ENCODE measurements at places on chromosomes 4 and X.

GRCh38 chrX:139766545-139766983, 58.6 kb upstream of the MCF2 start:
- no peak for DNase-seq

DNA sequence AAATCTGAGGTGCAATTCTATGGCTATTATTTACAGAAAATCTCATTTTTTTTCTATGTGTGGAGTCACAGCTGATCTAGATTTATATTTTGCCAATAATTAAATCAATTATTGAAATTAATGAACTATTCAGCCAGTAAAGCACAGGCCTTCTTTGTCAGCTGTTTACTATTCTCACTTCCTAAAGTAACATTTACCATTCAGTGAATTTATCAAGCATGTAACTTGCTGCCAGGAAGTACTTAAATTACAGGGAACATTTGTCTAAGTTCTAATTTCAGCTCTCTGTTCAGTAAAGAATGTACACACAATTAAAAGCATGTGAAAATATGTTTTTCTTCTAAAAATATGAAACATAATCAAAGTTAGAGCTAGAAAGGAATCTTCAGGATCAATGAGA, 79.3 kb downstream of the DTHD1 start:
- no peak for DNase-seq

GRCh38 chr4:102455750-102456149, 45.4 kb upstream of the NFKB1 start:
- no peak for DNase-seq

GRCh38 chr4:27024805-27025204, 164.2 kb downstream of the STIM2 start:
- DNase-seq = no peak

- no peak for DNase-seq
These were observed 1.7 kb downstream of the NELFA start for GRCh38 chr4:2006956-2007653.

- DNase-seq = no peak
These were observed 308.7 kb downstream of the PRDM5 start for GRCh38 chr4:120613778-120614177.

DNA sequence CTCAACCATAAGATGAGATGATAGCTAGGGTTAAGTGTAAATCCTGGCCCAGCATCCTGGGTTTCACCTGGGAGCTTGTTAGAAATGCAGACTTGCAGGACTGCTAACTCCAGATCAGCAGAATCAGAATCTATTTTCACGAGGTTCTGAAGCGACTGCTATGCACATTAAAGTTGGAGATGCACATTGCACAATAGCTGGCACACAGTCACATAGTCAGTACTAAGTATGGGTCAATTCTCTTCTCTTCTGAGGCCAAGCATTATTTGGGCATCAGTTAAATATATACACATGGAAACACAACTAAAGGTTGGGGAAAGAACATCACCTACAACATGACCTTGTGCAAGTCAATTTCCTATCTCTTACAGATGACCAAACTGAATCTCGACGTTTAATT, 155.1 kb upstream of the FGF13 start:
- DNase-seq = no peak

GRCh38 chr4:132063829-132064228, 1085.3 kb upstream of the PCDH10 start:
- DNase-seq = no peak

DNA sequence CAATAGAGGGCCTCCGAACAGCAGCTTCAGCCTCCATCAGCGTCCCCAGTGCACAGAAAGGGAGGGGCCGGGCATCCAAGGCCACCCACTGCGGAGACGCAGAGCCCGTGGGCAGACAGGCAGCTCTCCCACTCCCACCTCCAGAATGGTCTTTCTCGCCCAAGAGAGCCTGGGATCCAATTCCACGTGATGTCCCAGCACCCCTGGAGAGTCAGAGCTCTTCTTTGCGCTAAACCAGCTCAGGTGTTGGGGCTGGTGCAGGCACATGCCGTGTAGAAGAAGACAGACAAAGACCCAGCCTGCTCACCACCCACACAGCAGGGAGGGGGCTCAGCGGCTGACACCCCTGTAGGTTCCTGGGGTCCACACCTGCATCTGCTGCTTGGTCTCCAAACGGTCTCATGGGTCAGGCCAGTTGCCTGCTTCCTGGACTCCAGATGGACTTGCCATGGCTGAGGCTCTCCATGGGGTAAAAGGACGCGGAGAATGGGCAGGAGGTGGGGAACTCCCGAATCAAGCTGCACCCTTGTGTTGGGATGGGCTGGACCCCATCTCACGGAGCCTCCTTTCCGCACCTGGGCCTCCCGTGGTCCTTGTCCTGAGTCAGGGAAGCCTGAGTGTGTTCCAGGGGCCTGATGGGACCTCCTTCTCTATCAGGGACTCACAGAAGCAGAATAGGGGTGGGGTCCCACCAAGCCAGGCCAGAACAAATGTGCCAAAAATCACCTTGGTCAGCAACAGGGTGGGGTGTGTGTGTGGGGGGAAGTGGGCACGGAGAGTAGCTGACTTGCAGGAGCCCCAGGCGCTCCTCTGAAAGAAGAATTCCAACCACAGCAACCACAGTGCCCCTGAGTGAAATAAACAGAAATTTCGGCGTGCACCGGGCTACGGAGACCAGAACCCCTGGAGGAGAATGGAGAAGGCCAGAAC, 11.6 kb upstream of the ASMTL start:
- no peak for DNase-seq

- no peak for DNase-seq
These were observed 81.7 kb downstream of the SHISA3 start for GRCh38 chr4:42478946-42479345.

GRCh38 chr4:6257247-6258025, 12.2 kb upstream of the WFS1 start:
- DNase-seq = no peak

- DNase-seq = no peak
These were observed 115.5 kb downstream of the FNIP2 start for GRCh38 chr4:158884280-158884679.

GRCh38 chr4:82428526-82428968, 1.7 kb downstream of the HNRNPDL start:
- no peak for DNase-seq

- DNase-seq = no peak
These were observed 138.2 kb downstream of the EMCN start for GRCh38 chr4:100379583-100380105.

GRCh38 chr4:37549041-37549440, 137.1 kb downstream of the RELL1 start:
- no peak for DNase-seq

GRCh38 chrX:38805432-38806389, 4.5 kb downstream of the MID1IP1 start:
- DNase-seq = no peak

DNA sequence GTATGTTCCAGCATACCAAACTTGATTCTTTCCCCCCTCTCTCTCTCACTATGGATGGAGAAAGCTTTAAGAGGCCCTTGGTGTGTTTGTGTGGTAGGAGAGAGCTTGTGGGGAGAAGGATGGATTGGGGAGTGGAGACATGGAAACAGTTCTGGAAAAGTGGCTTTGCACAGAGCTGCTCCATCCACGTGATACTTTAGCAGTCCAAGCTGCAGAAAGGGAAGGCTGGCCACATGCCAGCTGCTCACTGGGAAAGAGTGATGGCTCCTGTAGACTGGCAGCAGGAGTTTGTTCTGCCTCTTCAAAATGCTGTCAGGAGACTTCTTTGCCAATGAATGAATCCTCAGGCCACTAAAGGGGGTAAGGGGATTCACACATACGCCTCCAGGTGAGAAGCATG, 21.7 kb upstream of the SEC24B start:
- no peak for DNase-seq

DNA sequence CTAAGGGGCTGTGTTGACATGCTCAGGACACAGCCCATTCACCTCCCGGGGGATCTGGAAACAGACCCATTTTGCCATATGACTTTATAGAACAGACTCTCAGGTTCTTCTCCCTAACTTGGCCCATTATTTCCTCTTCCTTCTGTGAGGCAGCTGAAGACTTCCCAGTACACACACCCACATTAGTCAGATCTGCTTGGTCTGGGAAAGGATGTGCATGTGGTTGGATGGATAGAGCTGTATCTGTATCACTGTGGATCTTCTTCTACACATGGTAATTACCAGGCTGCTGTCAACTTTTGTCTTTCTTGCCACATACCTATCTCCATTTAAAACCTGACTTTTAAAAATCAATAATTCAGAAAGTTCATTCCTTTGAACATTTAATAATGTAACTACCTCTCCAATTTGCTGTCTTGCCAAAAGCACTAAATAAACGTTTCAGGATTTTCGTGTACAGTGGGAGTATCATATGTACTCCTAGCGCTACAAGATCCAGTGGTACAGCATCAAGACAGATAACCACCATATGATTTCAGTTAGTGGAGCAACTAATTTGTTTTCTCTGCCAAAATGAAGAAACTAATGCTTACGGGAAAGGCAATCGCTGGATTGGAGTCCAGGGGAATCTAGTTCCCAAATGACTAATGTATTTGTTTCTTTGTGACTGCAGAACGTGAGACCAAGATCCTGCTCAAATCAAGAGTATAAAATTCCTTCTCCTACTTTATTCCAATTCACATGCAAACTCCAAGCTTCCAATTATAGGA, 134.1 kb upstream of the MAP3K15 start:
- DNase-seq = no peak

DNA sequence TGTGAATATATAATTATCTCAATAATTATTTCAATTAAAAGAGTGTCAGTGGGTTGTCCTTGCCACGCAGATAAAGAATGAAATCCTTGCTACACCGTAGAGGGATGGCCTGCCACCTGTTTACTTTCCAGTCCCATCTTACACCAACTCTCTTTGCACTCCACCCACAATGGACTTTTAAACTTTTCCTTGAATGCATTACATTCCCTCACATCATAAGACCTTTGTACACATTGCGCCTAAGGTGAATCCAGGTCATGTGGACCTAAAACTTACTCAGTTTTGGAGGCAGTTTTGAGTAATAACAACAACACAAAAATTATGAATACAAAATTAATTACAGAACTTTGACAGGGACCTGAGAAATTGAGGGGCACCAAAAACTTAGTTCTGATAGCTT, 78.7 kb upstream of the PDE5A start:
- DNase-seq = no peak

- DNase-seq = no peak
These were observed 598 bp downstream of the MAOB start for GRCh38 chrX:43881410-43882293.

DNA sequence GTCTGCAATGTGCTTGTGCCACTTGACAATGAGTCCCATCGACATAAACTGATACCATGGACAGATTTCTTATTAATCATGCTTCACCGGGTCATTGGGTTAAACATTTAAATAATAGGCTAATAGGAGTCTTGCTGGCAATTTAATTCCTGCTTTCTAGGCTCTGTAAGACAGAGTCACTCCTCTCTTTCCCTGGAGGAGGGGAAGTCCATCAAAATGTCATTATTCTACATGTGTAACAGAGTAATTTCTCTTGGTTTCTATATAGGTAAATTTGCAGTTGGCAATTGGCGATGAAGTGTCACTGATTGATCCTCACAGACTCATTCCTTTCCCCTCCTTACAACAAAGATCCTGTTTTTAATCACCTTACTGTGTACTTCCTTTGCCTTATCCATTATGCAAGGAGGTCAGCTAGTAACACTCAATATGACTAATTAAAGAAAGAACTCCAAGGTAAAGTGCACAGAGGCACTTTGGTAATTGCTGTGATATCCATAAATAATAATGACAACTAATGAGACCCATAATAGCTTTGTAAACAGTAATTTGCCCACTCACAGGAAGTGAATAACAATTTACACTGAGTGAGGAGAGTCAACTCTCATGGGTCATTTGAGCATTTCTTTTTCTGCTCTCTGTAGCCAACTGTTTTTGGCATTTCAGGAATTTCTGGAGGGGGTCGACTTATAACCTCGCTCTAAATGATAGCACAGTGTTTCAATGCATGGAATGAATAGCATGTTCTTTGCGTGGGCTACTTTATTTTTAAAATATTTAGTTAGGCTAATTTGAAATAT, 184.0 kb downstream of the UGT8 start:
- DNase-seq = no peak

- DNase-seq = no peak
These were observed 45.7 kb downstream of the MID1 start for GRCh38 chrX:10574663-10575062.

DNA sequence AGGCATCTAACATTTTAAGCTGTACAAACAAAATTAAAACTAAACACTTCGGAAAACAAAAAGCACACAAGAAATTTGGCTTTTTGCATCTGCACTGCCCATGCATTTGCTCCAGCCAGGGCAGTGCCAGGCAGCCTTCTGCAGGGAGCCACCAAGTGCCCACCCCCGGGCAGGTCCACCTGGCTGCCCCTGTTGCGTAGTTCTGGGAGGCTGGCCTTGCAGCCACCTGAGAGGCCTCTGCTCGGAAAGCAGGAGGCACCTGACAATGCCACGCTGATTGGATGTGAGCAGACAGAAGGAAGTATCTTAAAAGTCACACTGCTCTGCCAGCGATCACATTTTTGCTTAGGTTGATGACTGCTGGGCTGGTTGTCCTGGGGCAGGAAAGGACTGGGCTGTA, 3.5 kb downstream of the TMEM271 start:
- no peak for DNase-seq

DNA sequence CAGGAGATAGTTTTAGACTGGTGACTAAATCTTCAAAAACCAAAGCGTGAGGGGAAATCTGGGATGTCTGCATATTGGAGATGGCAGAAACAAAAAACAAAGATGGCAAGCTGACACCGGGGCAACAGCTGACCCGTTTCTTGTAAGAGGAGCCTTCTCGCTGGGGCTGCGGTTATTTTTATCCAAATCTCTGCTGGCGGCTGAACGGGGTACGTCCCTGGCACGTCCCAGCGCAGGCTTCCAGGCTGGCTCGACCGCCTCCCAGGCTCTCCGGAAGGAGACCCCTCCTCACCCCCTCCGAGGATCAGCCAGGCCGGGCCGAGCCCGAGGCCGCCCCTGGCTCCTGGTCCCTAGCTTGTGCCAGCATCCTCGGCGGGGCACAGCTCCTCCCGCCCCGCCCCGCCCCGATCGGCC, 403 bp downstream of the SGCB start:
- no peak for DNase-seq

All from stimulated activated CD4-positive, alpha-beta T cell treated with anti-CD3 and anti-CD28 coated beads, TNF-alpha, amount 100 ng/mL, for 1 hour (primary cell).